Naive thymus-derived CD8-positive, alpha-beta T cell (primary cell): ENCODE measurements at places on chromosomes 5 and 9.
A peak's percentile ranks its signal among the peaks of the same experiment; 100 is the strongest.

- DNase-seq = no peak
Observed at GRCh38 chr9:133074111-133074651, 12.4 kb downstream of the CEL start.

DNA sequence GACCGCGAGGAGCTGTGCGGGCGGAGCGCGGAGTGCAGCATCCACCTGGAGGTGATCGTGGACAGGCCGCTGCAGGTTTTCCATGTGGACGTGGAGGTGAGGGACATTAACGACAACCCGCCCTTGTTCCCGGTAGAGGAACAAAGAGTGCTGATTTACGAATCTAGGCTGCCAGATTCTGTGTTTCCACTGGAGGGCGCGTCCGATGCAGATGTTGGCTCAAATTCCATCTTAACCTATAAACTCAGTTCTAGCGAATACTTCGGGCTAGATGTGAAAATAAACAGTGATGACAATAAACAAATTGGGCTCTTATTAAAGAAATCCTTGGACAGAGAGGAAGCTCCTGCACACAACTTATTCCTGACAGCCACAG lies 590 bp downstream of the PCDHA6 start:
- no peak for DNase-seq

DNA sequence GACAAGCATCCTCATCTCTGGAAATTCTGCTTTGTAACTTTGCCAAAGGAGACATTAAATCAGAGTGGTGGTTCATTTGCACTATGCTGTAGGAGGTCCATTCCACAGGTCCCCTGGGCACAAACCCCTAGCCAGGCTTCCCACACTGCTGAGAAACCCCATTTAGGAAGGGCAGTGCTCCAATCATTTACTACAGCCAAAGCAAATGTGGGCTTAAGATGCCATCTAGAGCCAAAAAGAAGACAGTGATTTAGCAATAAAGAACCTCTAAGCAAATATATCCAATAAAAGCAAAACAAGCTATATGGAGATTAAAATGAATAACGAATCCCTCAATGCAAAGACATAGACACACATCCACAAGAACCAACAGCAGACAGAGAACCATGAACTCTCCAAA lies 129.0 kb upstream of the ALDH1B1 start:
- no peak for DNase-seq

DNA sequence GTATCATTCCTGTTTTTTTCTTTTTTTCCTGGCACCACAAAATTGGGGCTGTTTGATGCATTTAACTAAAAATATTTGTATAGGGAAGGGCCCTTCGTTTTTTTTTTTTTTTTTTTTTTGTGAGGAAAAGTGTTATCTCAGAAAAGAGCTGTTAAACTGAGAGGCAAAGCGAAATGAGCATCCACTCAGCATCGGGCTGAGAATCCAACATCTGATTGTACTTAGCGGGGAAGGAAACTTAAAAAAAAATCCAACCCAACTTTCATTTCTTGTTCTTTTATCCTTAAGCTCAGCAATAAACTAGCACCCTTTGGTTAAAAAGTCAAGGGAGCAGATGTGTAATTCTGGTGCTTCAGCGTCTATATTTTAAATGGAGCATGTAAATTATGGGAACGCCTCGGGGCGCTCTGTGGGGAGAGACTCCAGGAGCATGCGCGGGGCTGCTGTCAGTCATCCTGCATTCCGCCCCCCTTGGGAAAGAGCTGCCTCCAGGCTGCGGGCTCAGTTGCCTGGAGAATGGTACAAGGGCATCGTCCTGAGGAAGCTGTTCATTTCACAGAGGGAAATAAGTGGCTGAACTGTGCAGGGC lies 33.3 kb downstream of the DMRT2 start:
- DNase-seq = no peak

DNA sequence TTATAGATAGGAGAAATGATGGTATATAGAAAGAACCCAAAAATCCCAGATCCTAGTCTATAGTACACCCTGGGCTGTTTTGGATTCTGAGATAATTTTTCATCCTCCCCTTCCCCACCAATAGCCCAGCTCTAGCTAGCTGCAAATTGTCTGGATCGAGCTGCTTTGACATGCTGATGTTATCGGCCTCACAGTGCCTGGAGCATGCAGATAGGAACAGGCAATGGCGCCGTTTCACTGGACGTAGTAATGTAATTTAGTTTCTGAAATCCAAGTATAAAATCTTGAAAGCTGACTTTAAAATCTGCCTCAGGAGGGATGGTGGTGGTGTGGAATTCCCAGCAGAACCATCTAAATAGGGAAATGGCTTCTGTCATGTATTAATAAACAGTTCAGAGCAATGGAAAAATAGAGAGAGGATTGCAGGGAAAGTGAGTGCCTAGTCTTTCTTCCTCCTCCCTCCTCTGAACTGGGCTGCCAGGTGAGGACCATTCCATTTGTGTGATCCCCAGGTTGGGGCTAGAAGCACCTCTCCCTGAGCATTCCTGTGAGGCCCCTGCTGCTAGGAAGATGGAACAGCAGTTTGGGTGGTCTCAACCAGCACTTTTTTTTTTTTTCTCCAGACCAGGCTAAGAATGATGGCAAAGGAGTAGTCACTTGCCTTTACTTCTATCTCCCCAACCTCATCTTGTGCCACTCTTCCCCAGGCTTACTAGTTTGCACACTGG lies 31.9 kb downstream of the FAM219A start:
- DNase-seq = no peak

GRCh38 chr9:89661391-89661949 lies 56.7 kb downstream of the GADD45G start:
- DNase-seq = no peak

DNA sequence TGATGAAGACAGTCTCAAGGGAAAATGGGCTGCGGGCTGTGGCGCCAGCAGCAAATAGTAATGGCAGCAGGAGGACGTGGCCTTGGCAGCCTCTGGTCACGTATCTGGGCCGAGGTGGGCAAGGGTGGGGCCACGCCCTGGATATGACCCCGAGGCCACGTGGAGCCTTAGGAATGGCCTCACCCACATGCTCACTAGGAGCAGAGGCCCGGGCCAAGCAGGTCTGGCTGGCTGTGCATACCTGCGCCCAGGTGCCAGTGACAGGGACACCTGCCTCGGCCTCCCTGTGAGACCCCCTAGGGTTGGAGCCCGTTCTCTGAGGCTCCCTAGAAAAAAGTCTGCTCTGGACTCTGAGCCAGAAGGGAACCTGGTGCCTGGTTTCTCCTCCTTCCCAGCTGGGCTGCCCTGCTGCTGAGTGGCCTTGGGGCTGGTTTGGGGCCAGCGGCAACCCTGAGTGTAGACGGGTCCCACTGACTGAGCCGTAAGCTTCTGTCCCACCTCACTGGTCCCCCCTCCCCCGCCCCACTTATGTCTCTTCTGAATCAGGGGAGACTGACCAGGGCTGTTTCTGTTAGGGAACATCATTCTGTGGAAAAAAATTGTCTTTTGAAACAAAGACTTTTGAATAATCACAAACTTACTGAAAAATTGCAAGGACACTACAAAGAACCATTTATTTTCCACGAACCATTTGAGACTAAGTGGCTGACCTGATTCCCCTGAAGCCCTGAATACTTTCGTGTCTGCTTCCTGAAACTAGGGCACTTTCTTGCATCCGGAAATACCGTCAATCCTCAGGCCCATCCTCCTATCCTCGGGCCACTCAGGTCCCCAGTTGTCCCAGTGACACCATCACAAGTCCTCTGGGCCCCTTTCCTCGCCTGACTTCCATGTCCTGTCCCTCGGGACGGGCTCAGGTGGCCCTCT lies 60.8 kb downstream of the WNK2 start:
- DNase-seq = no peak

DNA sequence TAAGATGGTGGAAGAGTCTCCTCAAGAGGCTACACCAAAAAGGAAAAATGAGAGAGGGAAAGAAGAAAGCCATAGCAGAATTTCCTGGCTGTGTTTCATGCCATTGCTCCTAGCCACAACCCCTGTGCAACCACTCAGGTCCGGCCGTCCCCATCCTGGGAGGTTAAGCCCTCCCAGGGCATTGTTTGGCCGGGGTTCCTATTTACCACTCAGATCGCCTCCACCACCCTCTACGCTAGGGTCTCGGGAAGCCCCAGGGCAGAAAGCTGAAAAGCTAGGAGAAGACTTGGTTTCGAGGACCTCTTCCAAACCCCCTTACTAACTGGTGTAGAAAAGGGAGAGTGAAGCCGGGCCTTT lies 715 bp downstream of the RC3H2 start:
- no peak for DNase-seq

GRCh38 chr5:96463091-96463490 lies 30.0 kb upstream of the PCSK1 start:
- DNase-seq = no peak

- no peak for DNase-seq
Observed at GRCh38 chr5:72242796-72243475, 77.1 kb downstream of the MRPS27 start.

DNA sequence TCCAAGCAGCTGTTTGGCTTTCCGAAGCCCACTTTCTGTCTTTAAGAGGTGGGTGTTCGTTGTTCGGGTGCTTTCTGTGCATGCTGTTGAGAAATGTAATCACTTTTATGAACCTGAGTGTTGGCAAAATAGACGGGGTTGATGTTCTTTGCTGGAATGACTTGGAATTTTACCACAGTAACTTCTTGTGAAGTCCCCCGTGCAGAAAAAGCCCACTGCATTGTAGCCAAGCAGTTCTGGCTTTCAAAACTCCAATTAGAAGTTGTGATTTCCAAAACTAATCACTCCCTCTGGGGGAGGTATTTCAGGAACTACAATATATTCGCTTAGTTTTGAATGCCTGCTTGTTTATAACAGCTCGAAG lies 111.1 kb downstream of the PAM start:
- DNase-seq = no peak

- DNase-seq = no peak
Observed at GRCh38 chr9:107707915-107708441, 218.4 kb upstream of the KLF4 start.

GRCh38 chr5:122902263-122902662 lies 56.9 kb downstream of the SNX24 start:
- peak; percentile 3 for DNase-seq

DNA sequence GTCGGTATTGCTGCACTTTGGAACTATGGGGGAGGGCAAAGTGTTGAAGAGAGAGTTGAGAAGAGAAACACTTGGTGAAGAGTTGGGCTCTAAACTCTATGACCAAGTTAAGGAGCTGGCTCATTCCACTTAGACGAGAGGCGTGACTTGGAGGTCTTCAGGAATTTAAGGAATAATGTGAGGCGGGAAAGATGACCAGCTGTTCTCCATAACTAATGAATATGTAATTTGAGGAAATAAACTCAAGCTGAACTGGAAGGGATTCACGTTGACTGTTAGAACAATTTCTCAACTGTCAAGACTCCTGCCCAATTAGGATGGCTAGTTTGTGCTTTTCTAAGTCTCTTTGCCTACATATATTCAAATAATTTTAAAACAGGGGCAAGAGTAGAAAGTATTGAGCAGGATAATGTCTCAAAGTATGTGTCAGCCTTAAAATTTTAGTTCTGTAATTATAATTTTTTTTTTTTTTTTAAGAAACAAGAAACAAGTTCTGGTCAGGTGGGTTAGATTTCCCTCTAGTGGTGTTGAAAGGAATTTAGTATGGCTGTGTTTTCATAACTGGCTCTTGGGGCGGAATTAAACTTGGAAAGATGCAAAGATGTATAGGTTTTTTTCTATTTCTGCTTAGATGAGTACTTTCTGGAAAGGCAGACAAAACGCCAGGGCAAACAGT lies 33.4 kb downstream of the TMEM252 start:
- no peak for DNase-seq

- DNase-seq = no peak
Observed at GRCh38 chr9:8429157-8429556, 629.6 kb upstream of the DMAC1 start.
